CD4-positive, alpha-beta T cell treated with Interleukin-17A for 1 hour (primary cell): ENCODE measurements at places on chromosomes 4 and X.

GRCh38 chrX:40174854-40175510 is 77.2 kb upstream of the BCOR start:
- peak; percentile 52 for DNase-seq

GRCh38 chrX:82163701-82164100 is 961.8 kb downstream of the SH3BGRL start:
- DNase-seq: no peak

DNA sequence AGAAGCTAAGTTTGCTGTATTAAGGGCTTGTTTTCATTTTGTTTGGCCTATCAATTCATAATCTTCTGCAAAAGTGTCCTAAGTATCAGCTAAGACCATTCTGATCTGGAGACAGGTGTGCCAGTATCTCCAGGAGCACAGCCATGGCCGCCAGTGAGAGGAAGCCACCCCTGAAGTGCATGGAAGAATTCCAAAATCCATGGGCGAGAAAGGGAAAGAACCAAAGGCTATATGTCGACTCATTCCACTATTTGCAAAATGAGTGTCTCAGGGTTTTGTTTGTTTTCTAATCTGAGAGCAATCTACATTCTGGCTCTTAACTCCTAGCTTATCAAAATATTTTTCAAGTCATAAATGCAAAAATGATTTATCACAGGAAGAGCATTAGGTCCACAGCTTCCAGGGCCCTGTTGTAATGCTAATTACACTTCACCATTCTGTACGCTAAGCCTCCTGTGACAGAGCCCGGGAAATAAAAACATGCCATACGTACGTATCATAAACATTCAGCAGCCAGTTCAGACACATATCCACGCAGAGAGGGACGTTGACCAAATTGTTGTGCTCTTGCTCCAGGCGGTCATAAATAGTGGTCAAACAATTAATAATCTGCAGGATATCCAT is 137.3 kb upstream of the FTHL17 start:
- DNase-seq: no peak

GRCh38 chrX:7334253-7334935 is 186.4 kb upstream of the PUDP start:
- DNase-seq: no peak

DNA sequence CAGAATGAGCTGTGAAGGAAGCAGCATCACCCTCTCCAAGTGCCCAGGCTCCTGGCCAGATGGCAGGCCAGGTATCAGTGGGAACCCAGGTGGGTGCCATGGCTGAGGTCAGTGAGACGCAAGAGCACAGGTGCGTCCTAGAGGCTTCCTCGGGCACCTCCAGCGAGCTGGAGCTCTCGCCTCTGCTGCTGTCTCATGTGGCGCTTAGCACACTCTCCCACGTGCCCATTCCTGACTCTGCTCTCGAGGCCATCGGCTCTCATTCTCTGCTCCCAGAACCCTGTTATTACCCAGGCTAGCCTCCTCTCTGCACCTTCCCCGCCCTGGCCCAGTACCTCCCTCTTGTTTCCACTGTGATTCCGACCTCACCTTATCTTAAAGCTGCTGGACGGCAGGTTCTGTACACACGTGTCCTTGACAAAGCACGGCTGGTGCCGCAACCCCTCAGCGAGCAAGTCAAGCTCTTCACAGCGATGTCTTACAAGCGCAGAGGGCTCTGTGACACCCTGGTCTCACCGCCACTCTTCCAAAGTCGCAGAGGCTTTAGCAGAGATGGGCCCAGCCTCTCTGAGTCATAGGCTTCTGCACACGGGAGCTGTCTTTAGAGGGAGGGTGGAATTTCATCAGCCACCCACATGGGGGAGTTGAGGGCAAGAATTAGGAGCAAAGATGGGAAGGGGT is 15.4 kb upstream of the MSANTD1 start:
- no peak for DNase-seq

DNA sequence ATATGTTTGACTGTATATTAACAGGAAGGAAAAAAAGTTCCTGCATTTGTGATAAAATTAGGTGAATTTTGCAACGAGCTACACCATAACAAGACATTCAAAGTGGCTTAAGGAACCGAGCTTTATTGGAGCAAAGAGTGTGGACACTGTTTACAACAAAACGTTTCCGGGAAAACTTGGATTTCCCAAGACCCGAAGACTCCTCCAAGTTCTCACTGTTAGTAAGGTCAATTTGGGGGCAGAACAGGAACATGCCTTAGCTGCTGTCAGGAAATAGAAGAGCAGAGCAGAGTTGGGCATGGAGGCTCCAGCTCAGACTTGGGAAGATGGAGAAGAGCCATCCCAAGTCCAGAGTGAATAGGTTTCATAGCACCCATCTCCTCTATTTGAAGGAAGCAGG is 16.5 kb downstream of the ADH6 start:
- DNase-seq: no peak

DNA sequence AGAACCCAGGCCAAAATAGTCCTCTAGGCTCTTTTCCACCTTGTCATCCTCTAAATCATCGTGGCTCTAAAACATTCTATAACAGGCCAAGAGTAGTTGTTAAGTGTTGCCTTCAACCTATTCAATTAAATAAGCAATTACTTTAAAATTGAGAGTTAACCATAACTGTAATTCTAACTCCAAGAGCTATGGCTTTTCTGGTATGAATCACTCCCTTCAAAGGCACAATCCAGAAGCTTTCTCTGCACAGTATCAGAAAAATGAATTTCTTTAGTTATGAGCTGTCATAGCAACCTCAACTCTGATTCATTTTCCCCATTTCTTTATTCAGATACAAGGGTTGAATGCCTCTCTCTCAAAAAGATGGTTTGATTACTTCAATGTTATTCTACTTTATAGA is 21.7 kb downstream of the INPP4B start:
- DNase-seq: no peak

GRCh38 chrX:5726224-5726623 is 502.4 kb downstream of the NLGN4X start:
- no peak for DNase-seq

GRCh38 chr4:81454499-81454898 is 17.2 kb downstream of the RASGEF1B start:
- DNase-seq: peak; percentile 32

- DNase-seq: no peak
Measured at GRCh38 chr4:171024720-171025303, 788.4 kb upstream of the GALNTL6 start.

- DNase-seq: peak; percentile 62
Measured at GRCh38 chr4:36399762-36400353, 118.4 kb downstream of the DTHD1 start.

DNA sequence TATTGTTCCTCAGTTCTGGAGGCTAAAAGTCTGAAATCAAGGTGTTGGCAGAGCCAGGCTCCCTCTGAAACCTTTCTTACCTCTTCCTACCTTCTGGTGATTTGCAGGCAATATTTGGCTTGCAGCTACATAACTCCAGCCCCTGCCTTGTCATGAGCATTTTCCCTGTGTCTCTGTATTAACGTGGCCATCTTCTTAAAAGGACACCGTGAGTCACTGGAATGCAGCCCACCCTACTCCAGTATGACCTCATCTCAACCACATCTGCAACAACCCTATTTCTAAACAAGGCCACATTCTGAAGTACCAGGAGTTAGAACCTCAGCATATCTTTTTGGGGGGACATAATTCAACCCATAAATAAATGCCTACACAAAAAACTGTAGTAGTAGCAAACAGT is 40.7 kb downstream of the FANCB start:
- no peak for DNase-seq

DNA sequence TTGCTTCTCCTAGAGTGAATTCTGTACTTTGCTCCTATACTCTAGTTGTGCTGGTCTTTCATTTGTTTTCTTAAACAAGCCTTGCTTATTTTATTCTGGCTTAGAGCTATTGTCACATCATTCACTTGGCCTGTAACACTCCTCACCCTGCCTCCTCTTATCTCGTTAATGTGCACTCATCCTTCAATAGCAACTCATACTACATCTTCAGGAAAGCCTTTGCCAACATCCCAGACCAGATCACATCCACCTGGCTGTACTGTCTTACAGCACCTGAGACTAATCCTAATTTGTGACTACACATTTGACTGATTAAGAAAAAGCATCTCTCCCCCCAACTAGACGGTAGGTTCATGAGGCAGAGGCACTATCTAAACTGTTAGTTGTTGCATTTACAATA is 80.8 kb downstream of the SLC7A11 start:
- DNase-seq: no peak

DNA sequence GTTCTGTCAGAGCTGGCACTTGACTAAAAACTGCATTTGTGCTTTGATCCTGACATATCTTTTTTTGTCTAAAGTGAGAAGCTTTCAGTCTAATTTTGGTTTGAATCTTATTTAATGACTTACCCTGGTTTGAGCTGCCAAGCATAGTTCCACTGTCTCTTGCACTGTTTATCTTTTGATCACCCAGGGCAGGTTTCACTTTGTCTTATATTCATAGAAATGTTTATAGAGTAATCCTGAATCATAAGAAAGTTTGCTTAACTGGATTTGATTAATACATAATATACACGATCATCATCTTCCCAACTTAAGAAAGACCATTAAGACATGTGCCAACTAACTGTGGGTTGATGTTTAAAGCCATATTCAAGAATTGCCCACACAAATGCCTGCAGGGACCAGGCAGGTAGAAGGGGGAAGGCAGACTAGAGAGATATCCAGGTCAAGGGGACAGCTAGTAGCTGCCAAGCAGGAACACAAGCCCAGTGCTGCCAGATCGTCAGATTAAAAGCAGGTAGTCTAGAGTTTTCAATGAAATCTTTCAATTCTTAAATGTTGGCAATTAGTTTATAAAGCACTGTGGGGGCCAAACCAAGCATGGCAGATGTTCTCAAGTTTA is 1.9 kb downstream of the GK start:
- no peak for DNase-seq

DNA sequence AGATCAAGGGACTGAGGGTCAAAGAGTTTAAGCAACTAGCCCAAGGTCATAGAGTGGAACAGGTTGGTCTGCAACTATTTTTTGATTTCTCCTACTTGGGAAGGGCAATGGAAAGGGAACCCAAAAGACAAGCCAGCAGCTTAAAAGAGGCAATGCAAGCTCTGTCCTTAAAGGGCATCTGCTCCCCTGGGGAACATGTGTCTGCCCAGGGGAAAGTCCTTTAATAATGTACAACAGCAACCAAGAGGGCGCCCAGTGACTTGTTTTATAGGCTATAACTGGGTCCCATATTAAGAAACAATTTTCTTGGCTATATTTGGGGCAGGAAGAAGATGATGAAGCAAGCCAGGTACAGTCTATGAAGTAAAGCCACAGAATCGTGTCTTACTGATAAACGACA is 54.7 kb upstream of the RBM47 start:
- DNase-seq: no peak
